ENCODE measurements at places on chromosomes 13 and 19.

- DNase-seq: no peak
Measured at GRCh38 chr13:99811067-99811700, 160.4 kb downstream of the ZIC5 start.

DNA sequence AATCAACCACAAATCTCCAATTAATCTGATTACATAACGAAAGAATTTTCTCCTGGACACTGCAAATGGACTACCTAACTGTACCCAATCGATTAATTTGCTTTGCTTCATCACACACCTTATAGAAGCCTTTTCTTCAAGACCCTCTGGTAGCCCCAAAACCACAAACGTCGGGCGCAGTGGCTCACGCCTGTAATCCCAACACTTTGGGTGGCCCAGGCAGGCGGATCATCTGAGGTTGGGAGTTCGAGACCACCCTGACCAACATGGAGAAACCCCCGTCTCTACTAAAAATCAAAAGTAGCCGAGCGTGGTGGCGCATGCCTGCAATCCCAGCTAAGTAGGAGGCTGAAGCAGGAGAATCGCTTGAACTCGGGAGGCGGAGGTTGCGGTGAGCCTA is 42.9 kb upstream of the ZNF429 start:
- DNase-seq: no peak

DNA sequence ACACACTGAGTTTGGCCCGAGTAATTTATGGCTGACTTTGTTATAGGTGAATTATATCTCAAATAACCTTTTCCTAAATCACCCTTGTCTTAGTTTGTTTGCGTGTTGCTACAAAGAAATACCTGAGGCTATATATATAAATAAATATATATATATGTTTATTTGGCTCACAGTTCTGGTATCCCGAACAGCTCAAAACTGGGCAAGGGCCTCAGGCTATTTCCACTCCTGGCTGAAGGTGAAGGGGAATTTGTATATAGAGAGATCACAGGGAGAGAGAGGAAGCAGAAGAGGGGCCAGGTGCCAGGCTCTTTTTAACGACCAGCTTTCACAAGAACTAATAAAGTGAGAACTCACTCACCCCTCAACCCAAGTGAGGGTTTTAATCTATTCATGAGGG is 159.9 kb upstream of the STARD13 start:
- no peak for DNase-seq

GRCh38 chr19:58401840-58402421 is 6.5 kb downstream of the RNF225 start:
- DNase-seq: no peak

DNA sequence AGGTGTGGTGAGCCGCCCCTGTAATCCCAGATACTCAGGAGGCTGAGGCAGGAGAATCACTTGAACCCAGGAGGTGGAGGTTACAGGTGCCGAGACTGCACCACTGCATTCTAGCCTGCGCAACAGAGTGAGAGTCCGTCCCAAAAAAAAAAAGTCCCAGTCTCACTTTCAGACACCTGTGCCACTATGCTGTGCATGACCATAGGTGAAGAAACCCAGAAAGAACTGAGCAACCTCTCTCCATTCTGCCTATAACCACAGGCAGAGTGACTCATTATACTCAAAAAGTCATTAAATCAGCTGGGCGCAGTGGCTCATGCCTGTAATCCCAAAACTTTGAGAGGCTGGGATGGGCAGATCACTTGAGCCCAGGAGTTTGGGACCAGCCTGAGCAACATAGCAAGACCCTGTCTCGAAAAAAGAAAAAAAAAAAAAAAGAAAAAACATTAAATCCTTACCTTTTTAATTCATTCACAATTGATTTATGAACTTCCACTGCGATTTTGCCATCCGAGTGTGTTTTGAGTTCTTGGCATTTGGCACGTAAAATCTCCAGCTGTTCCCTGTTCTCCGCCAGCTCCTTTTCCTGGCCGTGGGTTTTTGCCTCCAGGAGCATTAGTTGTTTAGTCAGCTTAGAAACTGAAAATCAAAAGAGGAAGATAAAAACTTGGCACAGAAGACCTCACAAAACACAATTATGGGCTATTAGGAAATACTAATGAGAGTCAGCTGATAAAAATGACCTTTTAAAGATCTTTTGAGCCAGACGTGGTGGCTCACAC is 45.5 kb upstream of the SLC7A9 start:
- no peak for DNase-seq

DNA sequence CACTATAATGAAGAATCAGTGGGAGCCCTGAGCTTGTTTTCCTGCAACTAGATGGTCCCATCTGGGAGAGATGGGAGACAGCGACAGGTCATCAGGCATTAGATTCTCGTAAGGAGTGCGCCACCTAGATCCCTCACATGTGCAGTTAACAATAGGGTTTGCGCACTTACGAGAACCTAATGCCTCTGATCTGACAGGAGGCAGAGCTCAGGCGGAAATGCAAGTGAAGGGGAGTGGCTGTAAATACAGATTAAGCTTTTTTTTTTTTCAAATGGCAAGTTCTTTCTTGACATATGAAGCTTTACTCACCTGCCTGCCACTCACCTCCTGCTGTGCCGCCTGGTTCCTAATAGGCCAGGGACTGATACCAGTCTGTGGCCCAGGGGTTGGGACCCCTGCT is 14.4 kb downstream of the CDC16 start:
- DNase-seq: no peak

DNA sequence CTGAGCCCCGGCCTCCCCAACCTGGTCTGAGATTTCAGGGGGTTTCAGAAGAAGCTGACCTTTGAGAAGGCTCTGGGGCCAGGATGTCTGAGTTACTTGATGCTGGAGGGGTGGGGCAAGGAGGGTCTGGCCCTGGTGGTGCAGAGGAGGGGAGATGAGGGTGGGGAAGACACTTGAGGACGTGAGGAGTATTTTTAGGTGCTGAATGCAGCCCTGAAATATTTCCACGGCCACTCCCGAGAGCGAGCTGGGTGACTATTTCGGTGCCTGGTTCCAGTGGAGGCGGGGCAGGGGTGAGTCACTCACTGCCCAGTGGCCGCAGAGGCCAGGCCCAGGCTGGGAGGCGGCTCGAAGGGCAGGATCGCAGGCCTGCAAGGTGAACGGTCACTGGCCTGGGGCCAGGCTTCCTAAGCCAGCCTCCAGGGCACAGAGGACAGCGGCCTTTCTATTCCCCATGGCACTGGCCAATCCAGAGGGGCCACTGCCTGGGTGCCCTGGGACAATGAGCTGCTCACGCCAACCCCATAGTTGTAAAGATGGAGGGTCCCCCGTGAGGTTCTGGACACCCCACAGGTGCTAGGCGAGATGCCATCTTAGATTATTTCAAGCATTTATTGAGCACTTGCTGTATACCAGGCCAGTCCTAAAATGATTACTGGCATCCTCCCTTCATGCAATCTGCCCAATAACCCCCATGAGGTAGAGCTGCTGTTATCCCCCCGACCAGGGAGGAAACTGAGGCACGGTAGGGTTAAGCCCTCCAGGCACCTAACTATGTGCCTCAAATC is 19.7 kb upstream of the JUND start:
- peak; percentile 81 for DNase-seq

DNA sequence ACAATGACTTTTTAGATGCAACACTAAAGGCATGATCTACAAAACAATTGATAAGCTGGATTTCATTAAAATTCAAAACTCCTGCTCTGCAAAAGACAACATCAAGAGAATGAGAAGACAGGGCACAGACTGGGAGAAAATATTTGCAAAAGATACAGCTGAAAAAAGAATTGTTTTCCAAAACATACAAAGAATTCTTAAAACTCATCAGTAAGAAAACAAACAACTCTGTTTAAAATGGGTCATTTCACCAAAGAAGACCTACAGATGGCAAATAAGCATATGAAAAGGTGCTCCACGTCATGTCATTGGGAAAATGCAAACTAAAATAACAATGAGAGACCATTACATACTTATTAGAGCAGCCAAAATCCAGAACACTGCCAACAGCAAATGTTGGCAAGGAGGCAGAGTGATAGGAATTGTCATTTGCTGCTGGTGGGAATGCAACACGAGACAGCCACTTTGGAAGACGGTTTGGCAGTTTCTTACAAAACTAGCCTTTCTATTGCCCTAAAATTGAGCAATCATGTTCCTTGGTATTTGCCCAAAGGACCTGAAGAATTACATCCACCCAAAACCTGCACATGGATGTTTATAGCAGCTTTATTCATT is 39.2 kb downstream of the FLT1 start:
- DNase-seq: no peak

- peak; percentile 48 for DNase-seq
Measured at GRCh38 chr19:4130744-4131438, 7.0 kb upstream of the MAP2K2 start.

- no peak for DNase-seq
Measured at GRCh38 chr13:36028359-36029025, 102.7 kb downstream of the DCLK1 start.

- no peak for DNase-seq
Measured at GRCh38 chr19:37953171-37953917, 46.3 kb downstream of the SIPA1L3 start.

Data from suppressor macrophage treated with lipopolysaccharide for 4 hours (primary cell).